T-helper 22 cell (primary cell): ENCODE measurements at places on chromosomes 5 and 9.

DNA sequence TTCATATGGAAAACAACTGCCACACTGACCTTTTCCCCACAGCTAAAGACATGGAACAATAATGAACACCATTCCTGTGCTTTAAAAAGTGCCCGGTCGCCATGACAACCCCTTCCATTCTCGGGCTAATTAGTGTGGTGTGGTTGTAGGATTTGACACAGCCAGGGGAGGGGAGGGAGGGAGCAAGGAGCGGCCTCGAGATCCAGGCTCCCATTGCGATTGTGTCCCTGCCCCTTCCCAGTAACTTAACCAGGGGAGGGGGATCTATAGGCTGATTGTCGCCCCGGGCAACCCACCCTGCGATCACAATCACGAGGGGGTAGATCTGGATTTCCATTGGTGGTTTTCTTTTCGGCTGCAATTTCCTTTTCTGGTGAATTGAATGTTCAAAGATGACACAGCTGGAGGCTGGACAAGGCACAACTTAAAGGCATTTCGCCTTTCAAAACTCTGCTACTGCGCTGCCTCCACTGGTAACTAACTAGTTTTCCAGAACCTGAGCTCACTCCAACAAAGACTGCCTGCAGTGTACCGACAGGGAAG, 96.7 kb upstream of the RETREG1 start:
- DNase-seq: no peak

DNA sequence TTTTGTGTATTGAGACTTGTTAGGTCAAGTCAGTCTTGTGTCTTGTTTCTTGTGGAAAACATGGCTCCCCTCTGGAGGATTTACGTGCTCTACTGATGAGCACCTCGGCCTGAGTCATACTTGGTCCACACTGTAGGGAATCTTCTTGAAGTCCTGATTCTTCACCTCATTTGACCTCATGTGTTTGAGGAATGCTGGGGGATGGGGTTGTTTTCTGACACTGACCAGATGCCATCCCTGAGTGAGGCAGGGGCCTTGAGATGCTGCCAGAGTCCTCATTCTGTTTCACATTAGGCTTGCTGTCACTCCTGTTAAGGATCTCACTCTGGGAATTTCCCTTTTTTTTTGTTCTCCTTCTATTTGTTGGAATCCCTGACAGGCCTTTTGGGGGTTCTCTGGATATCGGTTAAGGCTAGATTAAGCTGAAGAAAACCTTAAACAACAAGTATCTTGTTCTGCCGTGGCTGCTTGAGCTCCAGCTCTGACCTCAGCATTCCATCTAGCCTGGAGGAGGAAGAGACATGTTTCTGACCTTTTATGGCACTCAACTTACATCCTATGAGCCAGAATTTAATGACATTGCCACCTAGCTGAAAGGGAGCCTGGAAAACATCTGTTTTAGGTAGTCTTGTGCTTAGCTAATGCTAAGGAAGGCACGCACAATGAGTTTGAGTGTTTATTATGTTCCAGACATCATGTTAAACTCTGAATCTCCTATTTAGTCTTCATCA, 20.6 kb downstream of the TCOF1 start:
- no peak for DNase-seq

GRCh38 chr9:30630459-30630858, 1754.0 kb upstream of the ACO1 start:
- no peak for DNase-seq

GRCh38 chr9:133976191-133976861, 15.8 kb downstream of the VAV2 start:
- DNase-seq: no peak

- peak; percentile 11 for DNase-seq
These were observed 59.9 kb downstream of the ZFAND5 start for GRCh38 chr9:72305102-72305546.

GRCh38 chr9:129554649-129555048, 66.3 kb downstream of the C9orf50 start:
- no peak for DNase-seq

- DNase-seq: peak; percentile 23
These were observed at the start of gene MSX2 for GRCh38 chr5:174724484-174725260. Gene MSX2, plus strand, starts transcription at chr5:174724582. Its CDS starts 78 bp downstream, at chr5:174724660.

- DNase-seq: no peak
These were observed 22.8 kb downstream of the SMIM3 start for GRCh38 chr5:150801117-150801927.

DNA sequence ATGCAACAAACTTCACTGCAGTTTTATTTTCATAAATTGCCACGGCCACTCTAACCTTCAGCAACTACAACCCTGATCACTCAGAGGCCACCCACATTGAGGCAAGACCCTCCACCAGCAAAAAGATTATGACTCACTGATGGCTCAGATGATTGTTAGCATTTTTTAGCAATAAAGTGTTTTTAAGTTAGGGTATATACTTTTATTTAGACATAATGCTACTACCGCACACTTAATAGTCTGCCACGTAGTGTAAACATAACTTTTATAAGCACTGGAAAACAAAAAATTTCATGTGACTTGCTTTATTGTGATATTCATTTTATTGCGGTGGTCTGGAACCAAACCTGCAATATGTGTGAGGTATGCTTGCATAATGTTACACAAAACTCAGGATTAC, 257.9 kb downstream of the ZSWIM6 start:
- DNase-seq: no peak

DNA sequence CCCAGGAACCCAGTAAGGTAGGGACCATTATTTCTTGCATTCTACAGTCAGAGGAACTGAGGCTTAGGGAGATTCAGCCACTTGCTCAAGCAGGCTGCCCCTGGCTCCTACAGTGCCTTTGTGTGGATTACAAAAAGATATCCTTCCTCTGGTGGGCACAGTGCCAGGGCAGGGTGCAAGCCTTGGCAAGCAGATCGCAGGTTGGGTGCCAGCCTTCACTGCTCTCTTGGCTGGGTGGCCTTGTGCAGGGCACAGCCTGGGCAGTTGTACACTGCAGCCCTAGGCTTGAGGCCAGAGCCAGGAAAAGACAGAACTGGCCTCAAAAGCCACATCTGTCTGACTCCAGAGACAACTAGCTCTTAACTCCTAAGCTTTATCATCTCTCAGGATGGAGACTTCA, 15.0 kb downstream of the DOCK2 start:
- no peak for DNase-seq

DNA sequence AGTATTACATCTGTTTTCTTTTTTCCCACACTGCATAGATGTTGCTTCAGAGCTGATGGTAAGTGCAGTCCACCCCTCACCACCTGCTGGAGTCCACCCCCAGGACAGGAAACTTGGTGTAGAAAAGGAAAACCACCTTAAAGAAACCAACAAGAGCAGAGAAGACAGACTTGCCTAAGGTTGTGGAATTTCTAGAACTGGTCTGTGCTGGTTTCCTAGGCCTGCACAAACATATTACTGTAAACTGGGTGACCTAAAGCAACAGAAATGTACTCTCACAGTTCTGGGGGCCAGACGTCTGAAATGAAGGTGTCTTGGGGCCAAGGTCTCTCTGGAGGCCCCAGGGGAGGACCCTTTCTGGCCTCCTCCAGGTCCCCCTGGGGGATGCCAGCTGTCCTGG, 293.4 kb upstream of the IRX1 start:
- no peak for DNase-seq

DNA sequence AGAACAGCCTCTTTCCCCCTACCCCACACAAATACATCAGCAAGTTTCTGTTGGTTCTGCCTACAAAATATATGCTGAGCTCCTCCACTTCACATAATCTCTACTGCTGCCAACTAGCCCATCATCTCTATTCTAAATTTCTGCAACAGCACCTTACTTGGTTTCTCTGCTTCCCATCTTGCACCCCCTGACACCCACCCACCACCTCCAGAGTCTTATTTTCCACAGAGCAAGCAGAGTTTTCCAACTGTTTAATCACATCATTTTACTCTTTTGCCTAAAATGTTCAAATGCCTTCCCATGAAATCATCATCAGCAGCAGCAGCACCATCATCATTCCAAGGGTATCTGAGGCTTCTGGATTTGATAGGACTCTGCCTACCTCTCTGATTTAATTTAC, 295.7 kb downstream of the CTNND2 start:
- DNase-seq: no peak

DNA sequence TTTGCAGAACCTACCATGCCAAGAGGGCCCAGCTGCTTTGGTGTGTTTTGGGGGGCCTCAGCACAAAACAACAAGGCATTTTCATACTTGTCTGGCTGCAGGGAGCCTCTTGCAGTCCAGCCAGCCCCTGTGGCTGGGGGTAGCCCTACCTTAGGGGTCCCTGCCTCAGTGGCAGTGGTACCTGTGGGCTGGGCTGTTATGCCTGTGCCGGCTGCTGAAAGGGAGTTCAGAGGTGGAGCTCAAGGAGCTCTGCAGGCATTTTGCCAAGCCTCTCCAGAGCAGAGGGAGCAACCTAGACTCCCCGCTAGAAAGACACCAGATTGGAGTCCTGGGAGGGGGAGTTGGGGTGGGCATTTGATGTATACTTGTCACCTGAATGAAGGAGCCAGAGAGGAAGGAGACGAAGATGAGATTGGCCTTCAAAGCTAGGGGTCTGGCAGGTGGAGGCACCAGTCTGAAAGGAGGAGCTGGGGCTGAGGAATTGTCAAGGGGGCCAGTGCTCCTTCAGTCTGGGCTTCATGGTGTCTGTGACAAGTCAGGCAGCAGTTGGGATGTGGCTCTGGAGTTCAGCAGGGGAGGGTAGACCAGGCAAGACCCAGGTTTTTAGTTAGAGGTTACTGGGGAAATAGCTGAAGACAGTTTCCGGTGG, 1.5 kb downstream of the SHROOM1 start:
- DNase-seq: no peak

DNA sequence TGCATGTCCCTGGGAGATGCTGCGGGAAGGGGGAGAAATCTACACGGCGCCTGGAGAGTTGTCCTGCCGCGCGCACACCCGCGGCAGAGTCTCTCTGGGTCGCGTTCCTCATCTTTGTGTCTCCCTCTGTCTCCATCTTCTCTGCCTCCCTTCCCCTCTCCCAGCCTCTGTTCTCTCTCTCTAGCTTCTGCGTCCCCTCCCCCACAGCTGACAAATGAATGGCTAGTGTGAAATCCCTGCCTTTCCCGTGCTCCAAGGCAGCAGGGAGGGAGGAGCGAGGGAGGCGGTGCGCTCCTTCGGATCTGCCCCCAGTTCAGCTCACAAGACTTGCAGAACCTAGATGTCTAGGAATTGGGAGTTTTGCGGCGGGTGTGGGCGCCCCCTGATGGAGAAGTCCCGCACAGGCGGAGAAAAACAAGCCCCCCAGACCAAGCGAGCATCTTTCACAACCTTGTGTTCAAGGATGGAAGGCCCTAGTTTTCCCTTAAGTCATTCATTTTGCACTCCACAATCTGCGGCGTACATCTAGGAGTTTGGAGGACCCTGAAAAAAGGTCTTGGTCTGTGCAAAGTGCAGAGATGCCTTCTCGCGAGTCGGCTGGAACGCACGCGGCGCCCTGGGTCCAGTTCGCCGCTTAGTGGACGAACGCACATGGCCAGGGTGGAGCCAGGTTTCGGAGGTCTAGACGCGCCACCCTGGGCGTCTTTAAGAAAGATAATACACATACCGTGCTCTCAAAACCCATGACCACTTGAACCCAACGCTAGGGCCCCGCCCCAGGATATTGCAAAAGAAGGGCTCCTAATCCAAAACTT, 2.0 kb downstream of the VCAN start:
- DNase-seq: no peak

DNA sequence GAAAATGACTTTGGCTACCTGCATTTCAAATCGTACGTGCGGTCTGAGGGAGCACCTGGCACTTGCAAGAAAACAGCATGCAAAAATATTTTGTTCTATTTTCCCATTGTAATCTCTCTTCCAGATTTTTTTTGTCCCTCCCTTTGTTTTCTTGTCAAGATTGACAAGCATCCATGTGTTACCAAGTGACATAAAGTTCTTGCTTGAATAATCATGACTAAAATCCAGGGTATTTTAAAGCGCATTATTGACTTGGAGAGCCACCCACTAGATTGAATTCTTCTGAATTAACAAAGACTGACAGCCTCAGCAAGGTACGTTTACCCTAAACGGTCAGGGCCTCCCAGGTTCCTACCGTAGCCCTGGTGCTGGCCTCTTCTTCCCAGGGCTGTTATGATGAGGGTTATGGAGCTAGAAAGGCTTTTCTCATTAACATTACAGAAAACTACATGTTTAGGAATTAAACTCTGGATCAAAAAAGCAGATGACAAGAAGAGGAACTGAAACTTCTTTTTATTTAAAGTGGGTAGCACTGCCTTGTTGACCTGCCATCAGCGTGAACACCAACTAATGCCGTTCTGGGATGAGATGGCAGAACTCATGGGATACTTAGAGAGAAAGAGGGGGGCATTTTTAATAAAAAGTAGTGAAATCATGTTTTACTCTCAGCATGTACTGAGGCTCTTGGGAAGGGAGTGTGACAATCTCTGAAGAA, 297.0 kb downstream of the EFNA5 start:
- DNase-seq: no peak

DNA sequence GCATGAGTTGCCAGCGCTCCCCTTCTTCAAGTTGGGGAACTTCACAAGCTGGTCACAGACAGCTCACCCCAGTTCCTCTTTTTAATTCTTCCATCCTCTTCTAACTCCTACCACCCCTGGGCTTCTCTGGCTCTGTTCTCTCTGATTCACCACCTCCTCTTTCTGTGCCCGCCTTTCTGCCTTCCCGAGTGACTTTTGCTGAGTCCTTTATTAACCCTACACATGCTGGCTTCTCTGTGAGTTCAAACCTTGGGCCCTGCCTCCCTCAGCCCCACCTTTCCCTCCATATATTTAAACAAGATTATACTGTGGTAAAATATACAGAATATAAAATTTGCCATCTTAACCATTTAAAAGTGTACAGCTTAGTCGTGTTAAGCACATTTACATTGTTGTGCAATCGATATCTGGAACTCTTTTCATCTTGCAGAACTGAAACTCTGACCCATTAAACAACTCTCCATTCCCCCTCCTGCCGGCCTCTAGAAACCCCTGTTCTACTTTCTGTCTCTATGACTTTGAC, 32.0 kb downstream of the SLC46A2 start:
- no peak for DNase-seq

DNA sequence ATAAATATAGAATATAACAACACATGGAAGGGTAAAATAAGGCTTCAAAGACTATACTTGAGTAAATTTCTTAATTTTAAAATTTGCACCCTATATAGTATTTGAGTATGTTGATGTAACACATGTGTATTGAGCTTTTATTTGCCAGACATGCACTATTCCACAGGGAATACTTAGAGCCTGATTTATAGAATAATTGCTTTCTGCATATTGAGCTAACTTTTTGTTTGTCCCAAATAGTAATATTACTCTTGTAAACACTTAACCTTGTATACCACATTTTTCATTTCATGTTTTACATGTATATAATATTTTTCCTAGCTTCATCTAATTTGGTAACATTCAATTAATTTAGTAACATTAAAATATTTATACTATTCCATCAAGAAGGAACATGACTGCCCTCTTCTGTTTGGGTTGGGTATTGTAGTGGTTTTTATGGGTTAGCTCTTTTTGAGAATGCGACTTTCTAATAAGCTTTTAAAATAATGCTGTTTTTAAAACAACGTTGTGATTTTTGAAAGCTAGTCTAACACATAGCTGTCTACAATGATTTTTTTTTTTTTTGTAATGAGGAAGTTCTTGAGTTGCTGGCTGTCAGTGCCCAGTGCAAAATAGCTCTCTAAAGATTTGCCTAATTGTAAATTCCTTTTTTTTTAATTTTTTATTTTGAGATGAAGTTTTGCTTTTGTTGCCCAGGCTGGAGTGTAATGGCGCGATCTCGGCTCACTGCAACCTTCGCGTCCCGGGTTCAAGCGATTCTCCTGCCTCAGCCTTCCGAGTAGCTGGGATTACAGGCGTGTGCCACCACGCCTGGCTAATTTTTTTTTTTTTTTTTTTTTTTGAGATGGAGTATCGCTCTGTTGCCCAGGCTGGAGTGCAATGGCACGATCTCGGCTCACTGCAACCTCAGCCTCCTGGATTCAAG, 4.8 kb downstream of the SUB1 start:
- DNase-seq: no peak

- DNase-seq: no peak
These were observed 93.9 kb upstream of the DMRT1 start for GRCh38 chr9:747567-747966.
